ENCODE measurements at places on chromosomes 16 and 17.

DNA sequence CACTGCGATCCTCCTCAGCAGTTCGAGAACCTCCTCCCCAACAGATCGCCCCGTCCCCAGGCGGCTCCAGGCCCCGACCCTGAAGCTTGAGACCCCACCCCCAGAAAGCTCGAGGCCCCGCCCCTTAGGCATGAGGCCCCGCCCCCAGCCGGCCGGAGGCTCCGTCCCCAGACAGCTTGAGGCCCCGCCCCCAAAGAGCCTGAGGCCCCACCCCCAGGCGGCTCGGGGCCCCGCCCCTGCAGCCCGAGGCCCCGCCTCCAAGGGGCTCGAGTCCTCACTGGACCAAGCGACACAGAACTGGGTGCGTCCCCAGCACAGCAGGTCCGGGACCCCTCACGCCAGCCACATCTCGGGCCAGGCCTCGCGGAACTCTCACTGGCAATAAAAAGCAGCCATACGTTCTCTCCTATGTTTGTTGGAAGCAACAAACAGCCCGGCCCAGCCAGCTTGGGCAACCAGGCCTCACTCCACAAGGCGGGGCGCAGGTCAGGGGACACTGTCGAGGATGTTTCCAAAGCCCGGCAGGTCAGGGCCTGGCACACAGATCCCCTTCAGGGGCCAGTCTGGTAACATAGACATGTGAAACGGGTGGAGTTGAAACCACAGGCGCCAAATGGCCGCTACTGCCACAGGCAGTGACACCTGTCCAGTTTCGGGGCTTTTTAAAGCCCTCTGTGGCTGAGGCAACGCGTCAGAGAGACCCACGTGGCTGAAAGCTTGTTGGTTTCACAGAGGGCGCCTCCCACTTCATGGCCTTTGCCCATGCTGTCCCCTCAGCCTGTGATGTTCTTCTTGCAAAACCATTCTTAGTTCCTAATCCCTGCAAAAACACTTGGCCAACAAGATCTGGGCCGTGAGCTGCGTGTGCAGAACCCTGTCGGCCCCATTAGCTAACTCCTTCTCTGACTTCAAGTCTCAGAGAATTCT lies 224.2 kb downstream of the PARN start:
- no peak for DNase-seq

- no peak for DNase-seq
Observed at GRCh38 chr16:280552-280951, at the start of gene ARHGDIG. Gene ARHGDIG, plus strand, starts transcription at chr16:280591. Its CDS starts 90 bp downstream, at chr16:280681.

DNA sequence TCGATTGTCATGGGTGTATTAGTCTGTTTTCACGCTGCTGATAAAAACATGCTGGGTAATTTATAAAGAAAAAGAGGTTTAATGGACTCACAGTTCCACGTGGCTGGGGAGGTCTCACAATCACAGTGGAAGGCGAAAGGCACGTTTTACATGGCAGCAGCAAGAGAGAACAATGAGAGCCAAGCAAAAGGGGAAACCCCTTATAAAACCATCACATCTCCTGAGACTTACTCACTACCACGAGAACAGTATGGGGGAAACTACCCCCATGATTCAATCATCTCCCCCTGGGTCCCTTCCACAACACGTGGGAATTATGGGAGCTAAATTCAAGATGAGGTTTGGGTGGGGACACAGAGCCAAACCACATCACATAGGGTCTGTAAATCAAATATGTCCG lies 167.4 kb upstream of the XYLT1 start:
- no peak for DNase-seq

DNA sequence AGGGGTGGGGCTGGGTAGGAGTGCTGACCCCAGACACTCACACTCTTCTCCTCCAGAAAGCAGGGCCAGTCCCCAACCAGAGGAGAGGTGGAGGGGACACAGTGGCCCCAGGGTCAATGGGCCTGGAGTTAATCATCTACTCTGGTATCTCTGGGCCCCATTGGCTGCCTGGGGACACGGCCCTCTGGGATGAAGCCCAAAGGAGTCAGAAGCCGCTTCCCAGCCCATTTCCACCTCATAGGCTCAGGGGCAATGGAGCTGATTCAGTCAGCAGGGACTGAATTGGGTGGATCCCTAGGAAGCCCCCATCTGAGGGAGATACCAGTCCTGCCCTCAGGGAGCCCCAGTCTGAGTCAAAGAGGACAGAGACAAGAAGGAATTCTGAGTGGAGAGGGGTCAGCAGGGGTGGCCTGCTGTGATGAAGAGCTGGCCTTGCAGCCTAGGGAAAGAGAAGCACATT lies 2.9 kb upstream of the NAGS start:
- DNase-seq = no peak

DNA sequence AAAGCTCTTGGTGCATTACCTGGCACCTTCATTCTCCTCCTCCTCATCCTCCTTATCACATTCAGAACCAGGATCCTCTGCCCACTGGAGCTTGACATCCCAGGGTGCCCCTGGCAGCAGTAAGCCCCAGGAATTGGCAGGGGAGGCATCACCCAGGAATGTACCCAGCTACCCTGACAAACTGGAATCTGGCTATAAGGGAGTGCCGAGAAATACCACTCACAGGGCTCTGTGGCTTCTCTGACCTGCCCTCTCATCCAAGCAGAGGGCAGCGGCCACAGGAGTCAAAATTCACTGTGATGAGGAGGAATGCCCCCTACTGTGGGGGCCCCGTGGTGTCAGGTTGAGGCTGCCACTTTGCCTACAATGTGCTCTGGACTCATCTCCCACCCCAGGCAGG lies 19.6 kb downstream of the MPP3 start:
- no peak for DNase-seq

Data from effector CD8-positive, alpha-beta T cell (primary cell).